ENCODE measurements at places on chromosomes 1 and 21.

- no peak for DNase-seq
Measured at GRCh38 chr1:90850181-90850897, 133.2 kb upstream of the BARHL2 start.

GRCh38 chr1:40898431-40898901 lies 36.3 kb upstream of the CITED4 start:
- peak; percentile 36 for DNase-seq

GRCh38 chr1:184838504-184838951 lies 83.9 kb upstream of the EDEM3 start:
- DNase-seq = peak; percentile 2

- DNase-seq = no peak
Measured at GRCh38 chr1:25958465-25958864, 39.4 kb downstream of the PAFAH2 start.

DNA sequence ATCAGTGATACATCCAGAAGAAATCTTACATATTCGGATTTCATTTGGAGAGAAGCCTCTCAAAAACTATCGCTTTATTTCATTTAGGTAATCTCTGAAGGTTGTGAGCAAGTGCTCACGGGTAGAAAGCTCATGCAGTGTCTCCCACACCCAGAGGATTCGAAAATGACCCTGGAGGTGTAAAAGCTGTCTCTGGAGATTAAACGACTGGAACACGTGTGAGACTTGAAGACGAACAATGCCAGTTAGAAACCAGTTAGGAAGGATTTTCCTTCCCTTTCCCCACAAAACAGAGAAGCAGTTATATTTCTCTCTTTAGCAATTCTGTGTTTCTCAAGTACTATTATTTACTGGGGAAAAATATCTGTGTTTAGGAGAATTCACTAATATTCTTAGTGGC lies 92.5 kb upstream of the CD55 start:
- DNase-seq = no peak

DNA sequence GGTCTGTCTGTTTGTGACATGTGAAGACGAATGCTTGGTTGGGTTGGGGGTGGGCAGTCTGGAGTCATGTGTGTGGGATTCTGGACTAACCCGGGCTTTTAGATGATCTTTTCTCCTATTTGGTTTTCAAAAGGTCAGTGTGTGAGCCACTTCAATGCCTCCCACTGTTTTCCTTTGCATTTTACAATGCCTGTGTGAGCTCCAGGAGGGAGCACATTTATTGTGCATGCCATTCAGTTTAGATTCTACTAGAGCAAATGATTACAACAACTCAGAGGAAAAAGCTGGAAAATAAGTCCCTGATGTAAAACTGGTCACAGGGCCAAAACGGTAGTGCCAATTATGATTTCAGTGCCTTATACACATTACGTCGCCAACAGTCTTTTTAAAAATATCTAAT lies 90.9 kb downstream of the LYPLAL1 start:
- DNase-seq = no peak

DNA sequence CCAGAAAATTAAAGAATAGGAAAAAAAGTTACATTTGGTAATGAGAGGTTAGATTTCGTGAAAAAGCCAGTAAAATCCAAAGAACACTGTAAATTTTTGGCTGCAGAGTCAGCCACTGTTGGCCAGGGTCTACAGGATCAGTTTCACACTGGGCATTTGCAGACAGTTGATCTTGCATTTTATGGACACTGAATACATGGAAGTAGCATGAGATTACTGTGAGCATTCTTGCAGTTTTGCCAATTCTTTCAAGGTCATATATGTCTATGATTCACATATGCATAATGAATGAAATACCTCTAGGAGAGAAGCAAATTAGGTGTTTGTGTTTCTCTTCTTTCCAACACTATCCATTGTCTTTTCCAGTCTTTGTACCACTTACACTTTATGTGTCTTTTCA lies 200.8 kb upstream of the DPYD start:
- DNase-seq = no peak

- peak; percentile 39 for DNase-seq
Measured at GRCh38 chr21:34517491-34518245, 5.7 kb upstream of the KCNE1 start.
